ENCODE measurements at places on chromosomes 6 and 20.

DNA sequence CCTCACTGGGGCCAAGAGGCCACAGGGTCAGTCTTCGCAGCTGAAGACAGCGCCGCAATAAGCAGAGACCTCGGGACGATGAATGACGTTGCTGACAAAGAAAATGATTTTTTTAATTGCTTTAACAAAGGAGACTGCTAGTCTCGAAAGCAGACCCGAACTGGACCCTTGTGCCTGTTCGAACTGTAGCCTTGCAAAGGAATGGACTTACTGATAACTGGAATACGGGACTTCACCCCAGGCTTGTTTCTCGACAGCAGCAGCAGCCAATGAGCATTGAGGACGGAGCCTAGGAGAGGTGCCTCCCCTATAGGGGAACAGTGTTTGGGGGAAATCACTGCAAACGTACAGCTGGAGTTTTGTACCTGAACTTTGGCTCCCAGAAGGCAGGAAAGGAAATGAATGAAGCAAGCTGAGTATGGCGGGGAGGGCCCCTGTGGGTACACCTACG is 1.3 kb upstream of the TAF4 start:
- no peak for DNase-seq

GRCh38 chr6:134795691-134796090 is 154.2 kb downstream of the ALDH8A1 start:
- no peak for DNase-seq

DNA sequence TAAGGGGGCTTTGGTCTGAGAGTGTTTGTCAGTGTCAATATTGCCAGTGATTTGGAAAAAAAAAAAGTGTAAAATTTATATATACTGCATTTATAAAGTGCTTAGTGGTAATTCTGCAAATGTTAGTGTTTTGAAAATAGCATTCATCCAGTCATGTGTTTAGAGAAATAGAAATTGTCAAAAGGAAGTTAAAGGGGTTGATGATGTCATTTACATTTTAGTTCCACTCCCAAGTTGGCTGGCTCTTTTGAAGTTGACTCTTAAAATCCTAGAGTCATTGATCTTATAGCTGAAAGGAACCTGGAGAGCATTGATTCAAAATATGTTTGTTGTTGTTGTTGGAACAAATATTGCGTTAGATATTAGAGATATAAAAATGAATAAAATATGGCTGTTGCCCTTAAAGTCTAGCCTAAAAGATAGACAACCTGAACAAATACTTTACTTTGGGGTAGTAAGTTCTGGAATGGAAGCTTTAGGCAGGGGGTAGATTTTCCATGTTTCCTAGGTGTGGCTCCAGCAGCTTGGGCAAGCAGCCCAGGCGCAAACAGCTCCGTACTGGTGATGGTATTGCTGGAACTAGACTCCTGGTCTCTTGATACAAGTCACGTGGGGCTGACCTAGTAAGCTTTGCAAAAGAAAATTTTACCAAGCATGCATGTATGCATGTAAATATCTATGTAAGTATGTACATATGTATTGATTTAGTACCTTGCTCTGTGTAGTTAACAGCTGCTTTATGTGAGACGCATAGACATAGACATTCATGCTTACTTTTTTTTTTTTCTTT is 46.3 kb downstream of the HIVEP1 start:
- DNase-seq, result no peak

DNA sequence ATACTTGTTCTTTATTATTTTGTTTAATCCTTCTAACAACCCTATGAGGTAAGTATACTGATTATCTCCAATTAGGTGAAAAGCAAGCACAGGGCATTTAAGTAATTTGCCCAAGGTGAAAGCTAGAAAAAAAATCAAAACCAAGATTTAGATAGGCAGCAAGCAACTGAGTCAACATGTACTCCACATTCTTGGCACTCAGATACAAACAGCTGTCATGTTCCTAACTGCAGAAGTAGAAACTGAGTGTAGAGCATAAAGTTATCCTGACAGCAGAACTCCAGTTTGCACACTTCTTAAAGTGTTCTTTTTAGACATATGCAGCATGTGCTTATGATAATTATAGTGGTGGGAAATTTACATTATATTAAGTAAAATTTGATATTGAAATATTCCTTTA is 278.1 kb downstream of the MEI4 start:
- DNase-seq, result no peak

- DNase-seq, result no peak
Measured at GRCh38 chr6:69294407-69294806, 502.4 kb downstream of the LMBRD1 start.

DNA sequence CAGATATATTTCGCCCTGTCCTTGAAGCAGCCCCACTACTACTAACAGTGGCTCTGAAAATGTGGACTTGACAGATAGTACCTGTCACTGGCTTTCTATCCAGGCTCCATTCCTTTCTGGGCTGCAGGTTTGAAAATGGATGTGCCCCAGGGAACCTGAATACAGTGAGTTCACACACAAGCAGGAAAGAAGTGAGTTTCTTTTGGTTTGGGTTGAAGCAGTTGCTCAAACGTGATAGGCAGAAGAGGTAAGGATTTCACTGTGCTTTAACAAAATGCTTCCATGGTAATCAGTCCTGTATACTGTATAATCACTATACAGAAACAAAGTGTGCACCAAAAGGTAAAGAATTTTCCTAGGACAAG is 382.9 kb downstream of the PRKN start:
- no peak for DNase-seq

- DNase-seq, result no peak
Measured at GRCh38 chr6:105320271-105320670, 82.6 kb downstream of the PREP start.

- DNase-seq, result no peak
Measured at GRCh38 chr6:152233547-152234320, 403.4 kb downstream of the SYNE1 start.

GRCh38 chr20:52569201-52569600 is 377.6 kb upstream of the ZFP64 start:
- no peak for DNase-seq

DNA sequence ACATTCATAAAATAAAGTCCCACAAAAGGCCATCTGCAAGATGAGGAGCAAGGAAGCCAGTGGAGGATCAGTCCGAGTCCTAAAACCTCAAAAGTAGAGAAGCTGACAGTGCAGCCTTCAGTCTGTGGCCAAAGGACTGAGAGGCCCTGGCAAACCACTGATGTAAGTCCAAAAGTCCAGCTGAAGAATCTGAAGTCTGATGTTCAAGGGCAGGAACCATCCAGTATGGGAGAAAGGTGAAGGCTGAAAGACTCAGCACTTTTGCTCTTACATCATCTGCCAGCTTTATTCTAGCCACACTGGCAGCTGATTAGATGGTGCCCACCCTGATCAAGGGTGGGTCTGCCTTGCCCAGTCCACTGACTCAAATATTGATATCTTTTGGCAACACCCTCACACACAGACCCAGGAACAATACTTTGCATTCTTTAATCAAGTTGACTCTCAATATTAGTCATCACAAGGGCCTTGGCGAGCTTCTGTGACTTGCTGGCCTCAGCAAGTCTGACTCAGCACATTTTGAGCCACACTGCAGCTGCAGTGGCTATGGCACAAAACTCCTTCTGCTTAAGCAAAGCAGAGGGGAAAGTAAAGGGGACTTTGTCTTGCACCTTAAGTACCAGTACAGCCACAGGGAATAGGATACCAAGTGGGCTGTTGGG is 1370.3 kb upstream of the CITED2 start:
- DNase-seq, result peak; percentile 55

- DNase-seq, result no peak
Measured at GRCh38 chr6:106060167-106060566, 26.0 kb upstream of the PRDM1 start.

- DNase-seq, result peak; percentile 4
Measured at GRCh38 chr6:168640768-168641167, 199.8 kb downstream of the SMOC2 start.

- DNase-seq, result no peak
Measured at GRCh38 chr6:57089265-57089664, 723 bp upstream of the ZNF451 start.

- DNase-seq, result no peak
Measured at GRCh38 chr6:35620706-35621105, 68.0 kb downstream of the FKBP5 start.

Data from stromal cell of bone marrow (primary cell).